ENCODE measurements at places on chromosomes 3 and 15. TPM values are rescaled to one million over a fixed set of nuclear protein-coding genes. Genes with fewer than 3 reads are reported as not detected.

The RHCG gene
- not detected for total RNA-seq

The PPM1L gene
- 16.4 TPM for total RNA-seq

The AQR gene
- total RNA-seq = 12.1 TPM

The HCLS1 gene
- 63.0 TPM for total RNA-seq

The TYRO3 gene
- total RNA-seq = 3.0 TPM

The MITF gene
- total RNA-seq = 2.2 TPM

The PDCD7 gene
- total RNA-seq = 14.8 TPM

The ANKRD34C gene
- total RNA-seq = not detected

The LYZL4 gene
- total RNA-seq = not detected

- no peak for DNase-seq
These were observed 2.2 kb downstream of the EIF4A2 start for GRCh38 chr3:186785495-186786018.

- no peak for DNase-seq
These were observed 73.4 kb downstream of the CPN2 start for GRCh38 chr3:194277786-194278130.

DNA sequence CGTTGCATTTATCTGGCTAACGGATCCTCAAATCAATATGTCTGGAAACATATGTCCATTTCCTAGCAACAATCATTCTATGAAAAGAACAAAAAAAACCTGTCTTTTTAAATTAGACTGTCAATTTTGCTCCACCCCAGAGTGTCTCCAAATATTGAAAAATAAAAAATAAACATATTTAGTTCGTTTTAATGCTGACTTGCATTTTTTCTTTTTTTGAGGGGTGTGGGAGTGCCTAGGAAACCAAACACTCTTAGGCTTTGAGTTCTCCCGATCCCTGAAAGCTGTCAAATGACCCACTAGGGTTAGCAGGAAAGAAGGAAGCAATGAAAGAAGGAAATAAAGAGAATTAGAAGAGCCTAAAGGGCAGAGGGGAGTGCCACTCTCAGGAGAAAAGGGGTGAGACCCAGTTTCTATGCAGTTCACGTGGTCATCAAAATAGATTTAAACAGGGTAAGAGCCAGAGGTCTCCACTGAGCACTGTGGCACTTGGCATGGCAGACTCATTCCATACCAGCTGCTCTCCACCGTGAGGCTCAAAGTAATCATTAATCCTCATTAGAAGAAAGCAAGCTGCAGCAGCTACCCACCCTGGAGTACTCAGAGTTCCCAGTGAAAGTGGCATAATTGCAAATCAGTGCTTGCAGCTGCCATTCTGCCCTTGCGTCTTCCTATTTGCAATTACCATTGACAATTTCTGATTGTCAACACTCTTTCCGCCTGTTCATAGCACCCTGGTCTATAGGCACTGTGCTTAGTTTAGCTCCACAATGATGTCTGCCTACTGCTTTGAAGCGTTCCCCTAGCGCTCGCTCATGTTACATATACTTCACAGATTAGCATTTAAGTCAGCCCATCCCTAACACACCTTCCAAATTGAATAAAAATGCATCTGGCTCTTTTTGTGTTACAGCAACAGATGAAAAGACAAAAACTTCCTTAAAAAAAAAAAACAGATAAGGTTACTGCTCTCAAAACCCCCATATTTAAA, 32.3 kb downstream of the PDZRN3 start:
- no peak for DNase-seq

GRCh38 chr15:80405554-80405850, 1.3 kb downstream of the ARNT2 start:
- DNase-seq = no peak

GRCh38 chr3:6250167-6250566, 610.7 kb upstream of the GRM7 start:
- no peak for DNase-seq

- DNase-seq = peak; percentile 93
These were observed 39.1 kb downstream of the KLF13 start for GRCh38 chr15:31365655-31366127.

DNA sequence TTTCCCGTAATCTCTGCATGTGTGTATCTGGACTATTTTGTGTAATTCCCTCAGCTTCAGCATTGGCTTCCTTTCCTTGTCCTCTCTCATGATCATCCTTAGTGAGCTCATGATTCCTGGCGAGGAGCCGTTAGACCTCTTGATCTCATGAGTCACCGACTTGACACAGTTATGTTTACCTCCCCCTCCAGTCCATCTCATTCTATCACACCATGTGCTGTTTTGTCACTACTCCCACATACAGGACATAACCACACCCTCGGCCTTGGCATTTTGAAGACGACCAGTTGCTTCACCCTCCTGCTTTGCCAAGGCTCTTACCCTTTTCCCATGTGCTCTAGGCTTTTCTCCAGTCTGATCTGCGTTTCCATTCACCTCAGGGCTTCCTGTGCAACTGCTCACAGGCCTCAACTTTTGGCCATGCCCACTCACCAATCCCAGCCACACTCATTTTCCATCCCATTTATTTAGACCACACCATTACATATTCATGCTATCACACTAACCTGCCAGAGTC, 41.5 kb downstream of the CP start:
- no peak for DNase-seq

DNA sequence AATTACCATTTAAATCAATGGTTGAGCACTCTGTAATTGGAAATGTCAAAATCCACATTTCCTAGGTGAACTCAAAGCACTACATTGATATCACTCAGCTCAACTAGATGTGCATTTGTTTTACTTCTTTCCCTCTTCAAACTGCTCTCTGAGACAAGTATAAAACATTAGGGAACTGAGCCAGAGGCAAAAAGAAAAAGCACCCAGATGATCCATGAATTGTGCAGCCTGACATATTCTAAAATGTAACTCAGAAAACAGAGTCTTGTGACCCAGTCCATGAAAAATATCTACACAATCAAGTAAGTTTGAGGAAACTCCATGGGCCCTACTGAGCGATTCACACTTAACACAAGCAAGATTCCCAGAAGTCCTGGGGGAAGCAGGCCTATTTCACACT, 9.8 kb downstream of the SRGAP3 start:
- no peak for DNase-seq

DNA sequence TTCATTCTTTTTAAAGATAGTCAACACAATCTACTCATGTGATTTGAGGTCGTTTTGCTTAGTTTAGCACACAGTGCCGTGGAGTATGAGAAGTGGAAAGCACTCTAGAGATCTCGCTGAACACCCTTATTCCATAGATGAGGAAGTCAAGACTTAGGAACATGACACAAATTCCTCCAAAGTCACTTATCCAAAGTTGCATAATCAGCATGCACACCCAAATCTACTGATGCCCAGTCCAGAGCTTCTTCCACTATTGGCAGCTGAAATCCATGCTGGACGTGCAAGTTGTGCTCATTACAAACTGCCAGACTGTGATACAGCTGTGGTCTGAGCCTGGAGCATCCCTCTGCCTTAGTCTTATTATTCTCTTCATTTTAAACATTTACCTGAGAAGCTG, 83.5 kb upstream of the ZNF280D start:
- no peak for DNase-seq

DNA sequence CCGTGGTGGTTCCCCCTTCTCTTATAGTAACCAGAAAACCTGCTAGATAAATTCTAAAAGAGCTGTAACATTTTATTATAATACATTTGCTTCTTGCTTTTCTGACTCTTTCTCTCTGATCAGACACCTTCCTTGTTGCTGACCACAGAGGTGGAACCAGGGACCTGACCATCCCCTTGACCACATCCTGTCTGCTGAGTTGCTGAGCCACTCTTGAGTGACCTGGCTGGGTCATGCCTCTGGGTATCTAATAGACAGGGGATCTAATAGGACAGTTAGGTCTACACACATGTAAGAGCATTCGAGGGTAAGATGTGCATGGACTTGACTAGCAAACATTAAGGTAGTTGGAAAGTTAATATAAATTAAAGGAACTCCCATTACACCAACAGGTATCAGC, 22.8 kb upstream of the TRIM59 start:
- no peak for DNase-seq

DNA sequence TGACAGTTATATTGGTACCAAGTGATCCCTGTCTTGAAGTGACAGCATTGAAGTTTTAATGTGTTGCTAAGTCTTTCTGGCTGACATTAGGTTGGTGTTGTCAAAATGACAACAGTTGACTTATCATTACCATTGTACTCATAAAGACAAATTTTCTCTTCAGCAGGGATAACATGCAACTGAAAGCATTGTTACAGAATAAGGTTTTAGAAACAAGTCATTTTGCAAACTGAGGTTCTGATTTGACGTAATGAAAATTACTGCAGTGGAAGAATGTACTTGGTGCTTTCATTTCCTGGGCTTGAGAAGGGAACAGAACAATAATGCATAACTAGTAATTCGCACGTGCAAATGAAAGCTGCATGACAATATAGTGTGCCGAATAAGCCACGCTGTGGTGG, 75.1 kb downstream of the MOBP start:
- DNase-seq = no peak

GRCh38 chr15:41792000-41792637, 17.8 kb downstream of the MAPKBP1 start:
- no peak for DNase-seq

DNA sequence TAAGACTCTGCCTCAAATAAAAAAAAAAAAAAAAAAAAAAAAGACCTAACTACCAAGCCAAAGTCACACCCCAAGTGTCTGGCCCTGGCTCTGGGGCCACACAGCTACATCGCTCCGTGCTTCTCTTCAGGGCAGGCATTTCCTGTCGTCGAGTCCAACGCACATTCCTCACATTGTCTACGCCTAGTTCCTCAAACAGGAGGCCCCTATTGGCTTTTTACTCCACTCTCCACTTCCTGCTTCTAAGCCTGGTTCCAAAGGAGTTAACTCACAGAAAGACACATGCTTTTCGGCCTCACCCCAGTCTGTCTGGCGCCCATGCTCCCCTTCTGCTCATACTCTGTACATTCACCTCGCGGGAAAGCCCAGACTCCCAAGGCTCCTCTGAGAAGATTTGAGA, 28.8 kb downstream of the KNG1 start:
- DNase-seq = peak; percentile 35

DNA sequence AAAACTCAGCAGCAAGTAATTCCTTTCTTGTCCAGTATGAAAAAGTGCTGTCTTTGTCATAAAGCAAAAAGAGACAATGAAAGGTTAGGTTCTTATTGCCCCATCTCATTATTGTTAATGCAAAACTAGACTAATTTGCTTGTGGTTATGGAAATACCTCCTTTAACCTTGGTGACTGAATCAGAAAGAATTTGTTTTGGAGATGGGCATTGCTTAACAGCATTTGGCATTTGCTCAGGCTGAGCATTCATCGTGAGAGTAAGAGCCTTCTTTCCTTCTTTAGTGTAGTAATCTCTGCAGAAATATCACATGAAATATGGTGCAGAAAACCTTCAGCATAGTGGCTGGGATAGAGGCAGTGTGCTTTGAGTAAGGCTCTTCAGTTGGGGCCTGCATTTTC, 103.1 kb downstream of the CNTN6 start:
- DNase-seq = no peak

DNA sequence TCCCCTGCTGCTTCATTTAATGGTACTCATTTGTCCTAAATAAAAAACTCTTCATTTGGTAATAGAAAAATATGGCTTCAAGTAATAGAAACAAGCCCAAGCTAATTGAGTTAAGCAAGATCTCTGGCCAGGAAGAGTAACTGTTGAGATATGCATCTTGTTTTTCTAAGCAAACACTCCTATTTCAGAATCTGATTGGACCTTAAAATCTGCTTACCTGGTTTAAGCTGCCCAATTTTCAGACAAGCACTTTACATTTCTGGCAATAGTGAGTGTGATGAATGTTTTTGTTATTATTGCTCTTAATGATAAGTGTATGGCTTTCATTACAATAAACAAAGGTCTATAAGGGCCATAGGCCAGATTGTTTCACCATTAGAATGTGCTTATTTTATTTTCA, 86.2 kb downstream of the CMSS1 start:
- no peak for DNase-seq

- no peak for DNase-seq
These were observed 20.2 kb upstream of the CXCR6 start for GRCh38 chr3:45922950-45923590.

DNA sequence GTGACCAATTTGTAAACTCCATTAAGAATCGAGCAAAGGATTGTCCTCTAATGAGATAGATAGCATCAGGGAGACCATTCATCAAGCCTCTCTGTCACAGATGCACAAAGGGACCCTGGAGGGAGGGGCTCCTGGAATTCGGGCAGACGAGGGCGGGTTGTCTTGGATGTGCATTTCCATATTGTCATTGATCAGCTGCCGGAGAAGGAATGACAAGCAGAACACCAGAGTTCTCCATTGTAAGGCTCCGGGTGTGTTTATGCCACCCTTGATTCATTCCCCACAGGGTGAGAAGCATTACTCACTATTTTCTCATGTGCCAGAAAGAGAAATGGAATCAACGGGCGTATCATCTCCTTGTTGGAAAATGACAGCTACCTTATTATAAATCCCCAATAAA, 167.5 kb downstream of the EBLN2 start:
- DNase-seq = no peak

DNA sequence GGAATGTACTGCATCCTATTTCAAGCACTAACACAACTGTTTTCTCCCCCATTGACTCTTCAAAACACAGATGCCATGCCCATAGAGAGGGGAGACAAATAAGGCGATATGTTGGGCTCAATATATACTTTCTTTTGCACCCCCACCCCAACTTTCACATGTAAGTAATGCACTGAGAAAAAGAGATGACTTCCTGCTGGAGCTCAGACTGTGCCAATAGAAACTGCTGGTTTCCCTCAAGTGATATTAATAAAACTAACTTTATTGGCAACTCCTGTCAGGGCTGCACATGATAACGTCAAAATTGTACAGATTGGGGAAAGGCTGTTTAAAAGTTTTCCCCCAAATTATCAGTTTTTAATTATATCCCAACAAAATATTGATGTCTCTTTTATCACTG, 163.0 kb downstream of the TNIK start:
- no peak for DNase-seq

DNA sequence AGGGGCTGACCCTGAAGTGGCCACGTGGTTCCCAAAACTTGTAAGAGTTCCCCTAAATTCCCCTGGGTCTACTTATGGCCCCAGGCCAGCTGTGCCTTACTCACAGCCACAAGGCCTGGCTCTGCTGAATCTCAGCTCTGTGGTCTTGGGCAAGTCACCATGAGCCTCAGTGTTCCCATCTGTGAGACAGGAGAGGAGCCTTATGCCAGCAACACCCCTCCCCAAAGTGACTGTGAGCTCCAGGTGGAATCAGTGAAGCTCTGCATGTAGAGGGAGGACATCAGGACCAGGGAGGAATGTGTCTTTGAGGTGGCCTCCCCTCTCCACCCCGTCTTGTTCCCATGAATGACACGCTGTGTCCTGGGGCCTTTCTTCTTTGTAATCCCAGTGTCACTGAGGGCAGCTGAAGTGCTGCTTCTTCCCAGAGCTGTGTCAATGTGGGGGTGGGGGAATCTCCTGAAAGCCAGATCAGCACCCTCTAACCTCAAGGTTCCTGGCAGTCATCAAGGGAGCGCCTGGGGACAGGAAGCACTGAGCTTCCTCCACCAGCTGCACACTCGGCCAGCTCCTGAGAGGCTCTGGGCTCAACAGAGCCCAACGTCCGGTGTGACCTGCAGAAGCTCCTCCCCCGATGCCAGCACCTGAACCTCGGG, 258.9 kb downstream of the UACA start:
- DNase-seq = peak; percentile 75

Measured in hematopoietic multipotent progenitor cell (in vitro differentiated cells).